ENCODE measurements at places on chromosomes 12 and 14.

DNA sequence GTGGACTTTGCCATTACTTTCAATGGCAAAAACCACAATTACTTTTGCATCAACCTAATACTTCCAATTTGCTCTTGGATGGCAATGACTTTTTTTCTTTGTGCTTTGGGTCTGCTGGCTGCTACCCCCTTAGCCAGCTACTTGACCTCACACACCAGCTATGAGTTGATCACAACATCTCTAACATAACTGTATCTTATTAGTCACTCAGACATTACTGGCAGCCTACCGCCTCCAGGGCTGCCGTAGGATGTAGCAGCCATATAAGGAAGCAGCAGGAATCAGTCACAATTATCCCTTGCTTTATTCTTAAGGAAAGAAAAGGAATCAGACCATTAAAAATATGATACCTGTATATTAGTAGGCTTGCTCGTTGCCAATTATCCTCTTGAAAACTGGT lies 260.5 kb downstream of the ADAMTS20 start:
- DNase-seq: no peak

GRCh38 chr12:94807951-94808350 lies 157.6 kb upstream of the TMCC3 start:
- DNase-seq: no peak

- DNase-seq: no peak
Measured at GRCh38 chr14:68447581-68448251, 345.2 kb downstream of the ZFP36L1 start.

- no peak for DNase-seq
Measured at GRCh38 chr14:84436528-84436927, 1093.4 kb upstream of the FLRT2 start.

DNA sequence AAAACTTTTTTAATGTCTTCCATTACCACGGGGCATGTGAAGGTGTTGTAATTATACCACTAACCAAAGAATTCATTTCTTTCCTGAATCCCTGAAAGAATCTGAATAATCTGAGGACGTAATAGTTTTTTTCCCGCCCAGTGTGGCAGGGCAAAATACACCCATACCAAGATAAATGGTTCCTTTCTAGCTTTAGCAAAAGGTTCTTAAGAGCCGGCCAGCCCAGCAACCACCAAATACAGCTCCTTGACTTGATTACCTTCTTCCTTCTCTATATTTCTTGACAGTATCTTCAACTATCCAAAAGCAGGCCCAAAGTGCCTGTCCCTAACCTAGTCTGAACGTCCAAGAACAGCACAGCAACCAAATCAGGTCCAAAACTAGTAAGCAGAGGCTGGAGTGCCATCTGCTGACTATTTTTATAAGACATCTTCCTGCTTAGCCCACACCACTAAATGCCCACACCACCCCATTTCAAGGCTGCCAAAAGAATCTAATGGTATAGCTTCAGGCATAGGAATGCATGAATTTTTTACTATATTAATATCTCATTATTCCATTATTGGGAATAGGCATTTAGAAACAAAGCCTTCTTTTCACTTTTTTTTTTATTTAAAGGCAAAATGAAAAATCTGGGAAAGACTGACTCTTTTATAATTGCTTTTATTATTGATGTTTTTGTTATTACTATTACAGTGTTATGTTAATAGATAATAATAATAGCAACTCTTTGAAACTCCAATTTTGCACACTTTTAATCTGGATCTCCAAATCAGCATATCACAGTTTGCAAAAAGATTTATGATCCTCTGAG lies 524.4 kb downstream of the MED13L start:
- peak; percentile 42 for DNase-seq
